ENCODE measurements at places on chromosomes 7 and 10. TPM values are rescaled to one million over a fixed set of nuclear protein-coding genes. Genes with fewer than 3 reads are reported as not detected.

Gene TNS3
- 42.4 TPM for total RNA-seq

Gene GLI3
- total RNA-seq: 4.4 TPM

Gene ZNF22
- 12.6 TPM for total RNA-seq

Gene PIK3CG
- total RNA-seq: 2.3 TPM

Gene TMEM184A
- 0.22 TPM for total RNA-seq

Gene TAS2R4
- total RNA-seq: 0.20 TPM

Gene CUZD1
- 0.12 TPM for total RNA-seq

Gene RNF148
- total RNA-seq: 0.22 TPM

Gene TEX36
- not detected for total RNA-seq

Gene AKR1C8
- 0.25 TPM for total RNA-seq

Gene STOX1
- total RNA-seq: 0.15 TPM

Gene OR2A42
- total RNA-seq: not detected

Gene SFXN3
- total RNA-seq: 11.0 TPM

Gene CALCR
- not detected for total RNA-seq

Gene GPER1
- 2.8 TPM for total RNA-seq

Gene PKD2L1
- not detected for total RNA-seq

Gene CISD1
- 182 TPM for total RNA-seq

Gene GRM3
- not detected for total RNA-seq

Gene BAIAP2L1
- 2.0 TPM for total RNA-seq

Gene RNF32
- not detected for total RNA-seq

Gene ACTR3C
- total RNA-seq: 4.0 TPM

Gene CEP55
- 0.40 TPM for total RNA-seq

Gene MINDY4
- 4.9 TPM for total RNA-seq

Gene TSPAN12
- total RNA-seq: 69.0 TPM

Gene SDHAF3
- total RNA-seq: 20.3 TPM

Gene PLPP4
- not detected for total RNA-seq

Gene ZNF679
- not detected for total RNA-seq

Gene METTL27
- 0.27 TPM for total RNA-seq

Gene GATA3
- total RNA-seq: 1.1 TPM

Gene CNPY1
- total RNA-seq: not detected

Gene RBP4
- 4.2 TPM for total RNA-seq

Gene MCM10
- 0.30 TPM for total RNA-seq

Gene CH25H
- total RNA-seq: 0.25 TPM

Gene SLC26A3
- total RNA-seq: not detected

Gene TLX1
- total RNA-seq: not detected

Gene EPDR1
- total RNA-seq: 36.7 TPM

Gene GTF2IRD1
- total RNA-seq: 19.5 TPM

Gene PDE6C
- total RNA-seq: not detected

Gene MUC12
- not detected for total RNA-seq

Gene IPMK
- total RNA-seq: 2.2 TPM

Gene CPEB3
- total RNA-seq: 18.0 TPM

Gene SPDYE5
- total RNA-seq: not detected

Gene ACSM6
- not detected for total RNA-seq

Gene SFTPA1
- 0.17 TPM for total RNA-seq

Gene SFTPA2
- 0.35 TPM for total RNA-seq

Gene ATE1
- 36.9 TPM for total RNA-seq

Gene SCART1
- total RNA-seq: 0.45 TPM

Gene FGFBP3
- total RNA-seq: 0.27 TPM

Gene ZPBP
- total RNA-seq: not detected

Gene ZNF467
- 7.8 TPM for total RNA-seq

Gene TWIST1
- 1.3 TPM for total RNA-seq

Gene ATP6V0A4
- not detected for total RNA-seq

Gene GIMAP1
- total RNA-seq: 6.7 TPM

Gene ANXA8L1
- total RNA-seq: 1.2 TPM
